ENCODE measurements at places on chromosomes 5 and 9. TPM values are rescaled to one million over a fixed set of nuclear protein-coding genes. Genes with fewer than 3 reads are reported as not detected.
A peak's percentile ranks its signal among the peaks of the same experiment; 100 is the strongest.

Gene MELK
- total RNA-seq, result 60.4 TPM

- no peak for DNase-seq
- no peaks in the 10 kb centered on the region for H3K27me3 ChIP-seq
- no peak overlapping the region for H3K4me3 ChIP-seq
- H3K27ac ChIP-seq, result peak overlapping the region; percentile 15
- H3K36me3 ChIP-seq, result peaks cover 22% of the 10 kb centered on the region
These were observed 35.1 kb downstream of the FAM13B start for GRCh38 chr5:137997726-137998213.

GRCh38 chr9:71446473-71447411 is 321.6 kb downstream of the CEMIP2 start:
- peaks cover 73% of the 10 kb centered on the region for H3K27me3 ChIP-seq
- no peaks in the 10 kb centered on the region for H3K36me3 ChIP-seq
- peak; percentile 73 for DNase-seq

DNA sequence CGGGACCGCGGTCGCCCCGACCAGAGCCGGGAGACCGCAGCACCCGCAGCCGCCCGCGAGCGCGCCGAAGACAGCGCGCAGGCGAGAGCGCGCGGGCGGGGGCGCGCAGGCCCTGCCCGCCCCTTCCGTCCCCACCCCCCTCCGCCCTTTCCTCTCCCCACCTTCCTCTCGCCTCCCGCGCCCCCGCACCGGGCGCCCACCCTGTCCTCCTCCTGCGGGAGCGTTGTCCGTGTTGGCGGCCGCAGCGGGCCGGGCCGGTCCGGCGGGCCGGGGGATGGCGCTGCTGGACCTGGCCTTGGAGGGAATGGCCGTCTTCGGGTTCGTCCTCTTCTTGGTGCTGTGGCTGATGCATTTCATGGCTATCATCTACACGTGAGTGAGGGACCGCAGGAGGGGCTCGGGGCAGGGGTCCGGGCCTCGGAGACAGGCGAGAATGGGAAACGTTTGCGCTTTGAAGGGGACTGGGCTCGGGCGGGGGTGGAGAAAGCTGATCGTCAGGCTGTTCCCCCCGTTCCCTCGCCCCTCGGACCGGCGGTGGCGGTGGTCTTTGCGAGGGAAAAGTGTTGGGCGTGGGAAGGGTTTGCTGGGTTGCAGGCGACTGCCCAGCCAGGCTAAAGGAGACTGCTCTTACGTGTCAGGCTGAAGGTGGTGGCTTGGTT is 457 bp downstream of the UGCG start:
- peaks cover 6% of the 10 kb centered on the region for H3K4me1 ChIP-seq
- H3K4me3 ChIP-seq, result no peak overlapping the region
- DNase-seq, result peak; percentile 52
- no peaks in the 10 kb centered on the region for H3K36me3 ChIP-seq

- H3K4me1 ChIP-seq, result peaks cover 44% of the 10 kb centered on the region
- H3K27ac ChIP-seq, result peak overlapping the region; percentile 99
- H3K4me3 ChIP-seq, result peak overlapping the region; percentile 99
- H3K27me3 ChIP-seq, result peaks cover 3% of the 10 kb centered on the region
- no peak for DNase-seq
- H3K36me3 ChIP-seq, result peaks cover 26% of the 10 kb centered on the region
These were observed 1.6 kb downstream of the SET start for GRCh38 chr9:128690684-128691034.

DNA sequence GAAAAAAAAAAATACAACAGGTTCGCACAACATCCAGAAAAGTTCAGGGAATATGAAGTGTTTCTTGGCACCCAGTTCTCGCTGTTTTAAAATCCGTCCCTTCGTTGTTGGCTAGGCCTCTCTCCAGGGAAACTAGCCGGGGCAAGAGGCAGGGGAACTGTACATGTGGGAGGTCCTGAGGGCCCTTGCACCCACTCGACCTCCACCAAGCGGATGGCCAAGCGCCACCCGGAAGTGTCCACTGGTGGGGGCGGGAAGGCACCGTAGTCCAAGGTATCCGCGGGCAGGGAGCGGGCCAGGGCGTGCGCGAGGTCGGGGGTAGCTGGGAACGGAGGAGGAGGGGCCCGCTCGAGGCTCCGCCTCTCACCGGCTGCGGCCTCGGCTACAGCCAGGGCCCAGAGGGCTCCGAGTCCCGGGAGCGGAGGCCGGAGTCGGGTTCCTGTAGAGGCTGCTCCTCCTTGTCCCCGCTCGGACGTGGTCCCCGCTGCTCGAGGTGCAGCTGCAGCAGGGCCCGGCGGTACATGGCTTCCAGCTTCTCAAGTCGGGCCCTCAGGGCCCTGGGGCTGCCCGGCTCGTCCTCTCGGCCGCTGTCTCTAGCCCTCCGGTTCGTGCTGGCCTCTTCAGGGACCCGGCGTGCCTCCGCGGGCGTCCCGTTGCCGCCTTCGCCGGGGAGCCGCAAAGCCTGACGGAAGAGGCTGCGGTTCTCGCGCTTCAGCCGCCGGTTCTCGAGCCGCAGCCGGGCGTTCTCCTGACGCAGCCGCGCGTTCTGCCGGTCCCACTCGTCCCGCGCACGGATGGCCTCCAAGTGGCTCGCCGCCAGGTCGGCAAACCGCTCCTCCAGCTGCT is 720 bp downstream of the TUSC1 start:
- H3K27me3 ChIP-seq, result no peaks in the 10 kb centered on the region
- no peak overlapping the region for H3K4me3 ChIP-seq
- H3K36me3 ChIP-seq, result no peaks in the 10 kb centered on the region
- H3K4me1 ChIP-seq, result no peaks in the 10 kb centered on the region

GRCh38 chr5:132775476-132775961 is 1.5 kb downstream of the SEPTIN8 start:
- H3K27me3 ChIP-seq, result peaks cover 20% of the 10 kb centered on the region
- H3K36me3 ChIP-seq, result no peaks in the 10 kb centered on the region
- DNase-seq, result no peak
- H3K27ac ChIP-seq, result no peak overlapping the region
- H3K4me1 ChIP-seq, result peaks cover 32% of the 10 kb centered on the region
- peak overlapping the region; percentile 92 for H3K4me3 ChIP-seq

DNA sequence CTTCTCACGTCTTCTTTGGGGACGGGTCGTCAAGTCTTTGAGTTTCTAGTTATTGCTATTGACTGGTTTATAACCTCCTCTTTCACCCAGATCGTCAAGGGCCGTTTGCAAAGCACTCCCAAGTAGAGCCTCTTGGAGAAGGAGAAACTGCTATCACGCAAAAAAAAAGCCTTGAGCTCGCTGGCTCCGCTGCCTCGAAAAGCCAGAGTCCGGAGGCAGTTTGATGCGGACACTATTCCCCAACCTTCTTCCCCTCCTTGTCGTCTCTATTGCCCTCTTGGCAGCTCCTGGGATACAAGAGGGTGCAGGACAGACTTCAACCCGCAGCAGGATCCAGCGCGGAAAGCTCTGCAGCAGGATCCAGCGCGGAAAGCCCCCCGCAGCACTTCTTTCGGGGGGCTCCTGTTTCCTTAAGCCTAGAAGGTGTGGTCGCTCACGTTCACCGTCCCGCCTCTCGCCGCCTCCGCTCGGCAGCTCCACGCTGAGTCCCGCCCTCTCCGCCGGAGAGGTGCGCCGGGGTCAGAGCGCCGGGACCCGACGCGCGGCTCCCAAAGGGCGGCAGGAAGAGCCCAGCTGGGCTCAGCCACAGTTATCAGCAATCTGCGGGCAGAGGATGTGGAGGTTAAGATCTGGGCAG is at the start of gene PCDHAC1:
PCDHAC1 (plus strand) TSS at position 494 of the 637 bp plus-strand sequence. CDS start 594 bp downstream, outside the sequence.
- peaks cover 4% of the 10 kb centered on the region for H3K36me3 ChIP-seq
- H3K27ac ChIP-seq, result peak within 1 kb of the TSS; percentile 57
- H3K4me3 ChIP-seq, result peak within 1 kb of the TSS; percentile 89
